ENCODE measurements at places on chromosomes 4 and X. TPM values are rescaled to one million over a fixed set of nuclear protein-coding genes. Genes with fewer than 3 reads are reported as not detected.

Gene ARX
- total RNA-seq = not detected

Gene USP17L28
- not detected for total RNA-seq

Gene PAGE4
- total RNA-seq = not detected

Gene FRMPD4
- total RNA-seq = not detected

Gene PAGE5
- total RNA-seq = not detected

Gene TCP11X2
- not detected for total RNA-seq

Gene ERCC6L
- 0.25 TPM for total RNA-seq

Gene UGT2B10
- total RNA-seq = not detected

Gene TLR1
- under 0.01 TPM for total RNA-seq

Gene FGFBP2
- total RNA-seq = not detected

Gene CT45A10
- total RNA-seq = not detected

Gene MAGEA9B
- total RNA-seq = not detected

Gene GYPE
- total RNA-seq = under 0.01 TPM

Gene GLRA3
- not detected for total RNA-seq

Gene SLC16A2
- total RNA-seq = 5.2 TPM

Gene MAGEB10
- not detected for total RNA-seq

Gene MAGEA11
- total RNA-seq = not detected

Gene CXCL11
- total RNA-seq = not detected

Gene LPAR4
- 0.63 TPM for total RNA-seq
